ENCODE measurements at places on chromosomes 1 and 21.

- no peak for DNase-seq
These were observed 267.9 kb downstream of the HHAT start for GRCh38 chr1:210596641-210597040.

DNA sequence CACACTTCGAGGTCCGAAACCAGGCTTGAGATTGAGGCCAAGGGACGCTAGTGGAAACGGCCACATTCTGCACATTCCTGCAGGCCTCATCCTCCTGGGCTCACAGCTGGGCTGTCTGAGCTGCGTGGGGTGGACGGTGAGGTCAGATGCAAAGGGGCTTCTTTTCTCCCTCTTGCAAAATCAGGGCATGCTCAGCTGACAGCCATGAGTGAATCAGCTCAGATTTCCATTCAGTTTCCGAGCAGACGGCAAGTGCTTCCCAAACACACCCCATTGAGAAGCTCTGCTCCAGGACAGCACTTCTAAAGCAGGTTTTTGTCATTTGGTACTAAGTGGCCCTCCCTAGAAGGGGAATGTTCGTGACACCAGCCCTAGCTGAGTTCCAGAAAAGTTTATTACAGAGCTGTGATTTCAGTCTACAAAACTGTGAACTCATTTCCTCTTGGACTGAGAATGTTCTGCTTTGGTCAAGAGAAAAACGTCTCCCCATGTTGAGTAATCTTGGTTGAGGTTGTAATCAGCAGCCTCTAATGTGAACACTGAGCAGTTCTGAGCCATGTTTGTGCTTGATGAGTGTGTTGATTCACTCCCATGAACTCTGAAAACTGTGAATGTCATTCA is 10.0 kb downstream of the PDPN start:
- DNase-seq = no peak

GRCh38 chr1:236830560-236830959 is 35.5 kb downstream of the MTR start:
- DNase-seq = no peak

DNA sequence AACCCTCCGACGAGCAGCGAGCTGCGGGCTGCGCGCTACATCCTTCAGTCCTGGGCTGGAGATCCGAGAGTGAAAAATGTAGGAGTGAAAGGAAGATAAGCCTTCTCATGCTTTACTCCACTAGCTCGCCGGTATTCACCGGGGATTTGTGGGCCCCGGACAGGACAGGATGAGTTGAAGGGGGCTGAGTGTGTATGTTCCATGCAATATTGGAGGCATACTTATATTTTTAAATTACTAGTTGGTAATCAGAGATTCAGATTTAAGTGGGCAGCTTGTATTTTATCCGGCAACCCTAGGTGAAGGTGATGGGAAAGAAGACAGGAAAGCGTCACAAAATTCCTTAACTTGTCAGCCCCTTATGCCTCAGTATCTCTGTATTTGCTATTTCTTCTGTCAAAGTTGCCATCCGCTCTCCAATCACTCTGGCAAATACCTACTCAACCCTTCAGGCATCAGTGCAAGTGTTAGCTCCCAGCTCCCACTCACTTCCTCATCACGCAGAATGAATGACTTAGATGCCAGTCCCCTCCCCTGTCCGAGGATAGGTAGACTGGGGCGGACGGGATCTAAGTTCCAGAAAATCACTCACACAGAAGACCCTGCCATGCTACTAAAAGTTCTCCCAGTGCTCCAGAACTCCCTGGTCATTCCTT is 503 bp upstream of the PIGM start:
- no peak for DNase-seq

DNA sequence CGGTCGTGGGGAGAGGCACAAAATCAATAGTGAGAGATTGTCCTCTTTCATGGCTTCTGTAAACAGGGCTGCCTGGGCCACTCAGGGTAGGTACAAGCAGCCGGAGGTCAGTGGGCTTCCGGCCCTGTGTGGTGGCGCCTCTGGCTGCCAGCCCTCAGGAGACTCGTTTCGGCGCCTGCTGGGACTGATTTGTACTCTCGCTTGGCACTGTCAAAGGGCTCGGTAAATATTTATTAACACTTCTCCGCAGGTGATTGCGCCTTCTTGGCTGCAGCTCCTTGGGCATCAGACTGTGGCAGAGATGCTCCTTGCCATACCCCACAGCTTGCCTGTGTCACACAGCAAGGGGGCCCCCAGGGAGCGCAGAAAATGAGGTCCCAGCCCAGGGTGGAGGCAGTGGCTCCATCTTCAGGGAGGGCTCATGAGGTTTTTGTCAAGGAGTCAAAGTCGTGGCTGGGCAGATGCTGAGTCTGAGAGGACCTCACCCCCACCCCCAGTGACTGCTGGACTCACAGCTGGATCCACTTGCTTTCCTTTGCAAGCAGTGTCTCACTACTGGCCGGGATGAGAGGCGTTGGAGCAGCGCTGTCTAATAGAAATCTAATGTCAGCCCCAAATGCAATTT is 262.5 kb downstream of the GRIK3 start:
- DNase-seq = no peak

GRCh38 chr1:198171667-198172540 is 15.1 kb downstream of the NEK7 start:
- DNase-seq = no peak

DNA sequence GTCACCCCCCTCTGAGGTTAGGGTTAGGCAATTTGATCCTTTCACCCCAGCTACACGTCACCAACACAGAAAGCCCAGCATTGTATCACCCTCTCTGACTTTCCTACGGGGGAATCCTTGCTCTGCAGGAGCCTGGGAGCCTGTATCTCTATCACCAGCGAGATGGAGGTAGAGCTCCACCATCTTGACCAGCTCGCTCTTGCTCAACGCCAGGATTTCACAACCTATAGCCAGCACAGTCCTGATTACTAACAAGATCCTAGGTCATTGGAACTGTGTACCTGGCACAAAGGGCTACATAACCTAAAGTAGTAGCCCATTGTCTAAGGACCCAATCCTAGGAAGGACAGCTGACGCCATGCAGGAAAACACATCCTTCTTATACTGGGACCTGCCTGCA is 66.1 kb downstream of the DMRTA2 start:
- DNase-seq = no peak

GRCh38 chr1:200099040-200099439 is 71.5 kb downstream of the NR5A2 start:
- DNase-seq = no peak

- no peak for DNase-seq
These were observed 230.8 kb downstream of the BARHL2 start for GRCh38 chr1:90486134-90486824.

- no peak for DNase-seq
These were observed 59.8 kb upstream of the SIPA1L2 start for GRCh38 chr1:232689711-232690110.

GRCh38 chr1:70358921-70359564 is 4.5 kb upstream of the ANKRD13C start:
- DNase-seq = no peak

DNA sequence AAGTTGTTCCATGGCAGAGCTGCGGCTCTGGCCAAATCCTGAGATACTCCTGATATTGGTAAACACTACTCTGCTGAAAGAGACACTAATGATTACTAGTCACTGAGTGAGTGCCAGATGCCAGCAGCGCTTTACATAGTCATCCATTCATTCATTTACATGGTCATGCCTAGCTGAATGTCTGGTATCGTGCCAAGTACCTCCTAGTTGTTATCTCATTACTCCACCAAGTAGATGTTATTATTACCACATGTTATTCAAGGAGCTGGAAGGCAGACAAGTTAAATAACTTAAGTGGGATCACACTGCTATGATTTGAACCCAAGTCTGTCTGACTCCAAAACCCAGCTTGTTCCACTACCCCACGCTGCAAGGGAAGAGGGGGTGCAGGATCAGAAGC is 4.7 kb downstream of the OLFML2B start:
- DNase-seq = no peak

GRCh38 chr21:45164124-45164511 is 89.7 kb downstream of the ADARB1 start:
- no peak for DNase-seq

DNA sequence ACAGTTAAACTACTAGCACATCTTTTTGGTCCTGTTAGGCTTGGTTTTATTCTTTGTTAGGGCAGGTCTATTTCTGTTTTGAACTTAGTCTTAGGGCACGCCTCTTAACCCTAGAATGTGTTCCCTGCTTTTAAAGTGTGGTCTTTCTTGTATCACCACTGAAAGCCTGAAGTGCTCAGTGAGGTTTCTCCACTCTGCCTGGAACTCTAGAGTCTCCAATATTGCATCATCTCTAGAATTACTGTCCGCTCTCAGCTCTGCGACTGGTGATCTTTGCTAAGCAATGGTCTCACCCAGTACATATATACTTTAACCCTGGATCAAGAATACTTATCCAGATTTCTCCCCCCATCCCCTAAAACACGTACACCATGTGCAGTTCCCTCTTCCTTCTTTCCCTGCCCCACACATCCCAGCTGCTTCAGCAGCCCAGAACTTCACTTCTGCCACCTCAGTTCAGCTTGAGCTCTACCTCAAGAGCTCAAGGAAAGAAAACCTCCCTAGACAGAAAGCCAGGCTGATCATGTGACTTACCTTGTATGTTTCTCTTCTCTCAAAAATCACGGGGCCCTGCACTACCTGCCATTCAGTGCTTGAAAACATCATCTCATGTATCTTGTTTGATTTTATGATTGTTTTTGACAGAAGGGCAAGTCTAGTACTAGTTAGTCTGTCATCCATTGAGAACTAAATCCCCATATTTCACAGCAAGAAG is 59.9 kb downstream of the TENT5C start:
- no peak for DNase-seq

DNA sequence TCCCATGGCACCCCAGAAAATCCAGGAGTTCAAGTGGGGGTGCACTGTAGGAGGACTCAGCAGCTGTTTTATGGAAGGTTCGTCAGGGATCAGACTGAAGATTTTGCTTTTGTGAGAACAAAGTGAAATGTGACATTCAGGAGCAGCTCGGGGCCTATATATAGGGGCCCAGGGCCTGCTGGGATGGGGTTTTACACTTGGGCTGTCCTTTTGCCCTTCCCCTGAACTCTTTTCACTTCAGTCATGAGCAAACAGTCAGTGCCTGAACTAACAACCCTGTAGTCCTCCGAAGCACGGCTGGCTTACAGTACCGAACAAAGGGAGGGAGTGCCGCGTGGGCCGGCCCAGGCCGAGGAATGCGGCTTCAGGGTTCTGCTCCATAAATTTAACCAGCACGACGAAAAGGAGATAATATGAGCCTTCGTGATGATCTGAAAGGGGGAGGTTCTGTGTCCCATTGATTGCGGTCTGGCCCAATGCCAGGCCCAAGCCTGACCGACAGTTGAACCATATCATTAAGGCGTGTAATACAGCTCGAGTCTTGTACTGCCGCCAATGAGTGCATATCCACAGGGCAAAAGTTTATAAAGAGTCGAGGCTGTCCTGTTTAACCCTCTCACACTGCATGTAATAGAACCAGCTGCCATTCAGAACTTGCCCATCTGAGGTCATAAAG is 139.9 kb downstream of the DHRS3 start:
- no peak for DNase-seq

GRCh38 chr1:81420760-81421159 is 380.0 kb upstream of the ADGRL2 start:
- DNase-seq = no peak

- no peak for DNase-seq
These were observed 82.2 kb upstream of the ABCD3 start for GRCh38 chr1:94335950-94336349.

GRCh38 chr21:19864476-19864875 is 1133.7 kb upstream of the NCAM2 start:
- DNase-seq = no peak

DNA sequence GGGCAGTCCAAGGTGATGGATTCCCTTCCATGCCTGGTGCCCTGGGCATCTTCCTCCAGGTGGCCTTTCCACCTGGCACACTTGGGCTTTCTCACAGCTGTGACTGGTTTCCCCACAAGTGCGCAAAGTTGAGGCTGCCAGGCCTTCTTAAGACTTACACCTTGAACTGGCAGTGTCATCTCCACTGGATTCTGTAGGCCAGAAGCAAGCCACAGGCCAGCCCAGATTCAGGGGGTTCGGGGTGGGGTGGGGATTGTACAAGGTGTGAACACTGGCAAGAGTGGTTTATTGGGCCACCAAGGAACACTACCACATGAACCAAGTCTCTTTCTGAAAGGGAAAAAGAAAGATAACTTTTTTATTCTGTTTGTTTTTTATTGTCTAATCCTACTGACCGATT is 27.2 kb downstream of the DYRK1A start:
- no peak for DNase-seq

- DNase-seq = no peak
These were observed 4.6 kb downstream of the SLC37A1 start for GRCh38 chr21:42518215-42518614.

DNA sequence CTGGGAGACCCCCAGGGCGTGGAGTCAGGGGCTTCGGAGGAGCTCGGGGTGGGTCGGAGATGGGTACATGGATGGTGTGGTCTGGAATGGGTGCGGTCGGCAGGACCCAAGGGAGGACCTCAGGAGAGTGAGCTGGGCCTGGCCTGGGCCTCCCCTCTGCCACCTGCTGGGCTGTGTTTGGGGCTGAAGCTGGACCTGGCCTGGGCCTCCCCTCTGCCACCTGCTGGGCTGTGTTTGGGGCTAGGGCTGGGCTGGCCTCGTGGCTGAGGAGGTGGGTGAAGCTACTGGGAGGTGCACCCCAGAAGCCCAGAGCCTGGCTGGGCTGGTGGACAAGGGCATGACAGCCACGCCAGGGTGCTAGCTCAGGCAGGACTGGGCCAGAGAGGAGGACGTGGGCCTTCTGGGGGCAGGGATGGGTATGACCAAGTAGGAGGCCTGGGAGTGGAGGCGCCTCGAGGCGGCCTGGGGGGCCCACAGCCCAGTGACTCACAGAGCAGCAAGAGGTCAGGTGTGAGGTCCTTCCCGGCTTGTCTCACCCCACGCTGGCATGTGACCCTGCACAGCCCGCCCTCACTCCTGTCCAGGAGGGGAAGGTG is 14.5 kb downstream of the SAMD11 start:
- DNase-seq = no peak

DNA sequence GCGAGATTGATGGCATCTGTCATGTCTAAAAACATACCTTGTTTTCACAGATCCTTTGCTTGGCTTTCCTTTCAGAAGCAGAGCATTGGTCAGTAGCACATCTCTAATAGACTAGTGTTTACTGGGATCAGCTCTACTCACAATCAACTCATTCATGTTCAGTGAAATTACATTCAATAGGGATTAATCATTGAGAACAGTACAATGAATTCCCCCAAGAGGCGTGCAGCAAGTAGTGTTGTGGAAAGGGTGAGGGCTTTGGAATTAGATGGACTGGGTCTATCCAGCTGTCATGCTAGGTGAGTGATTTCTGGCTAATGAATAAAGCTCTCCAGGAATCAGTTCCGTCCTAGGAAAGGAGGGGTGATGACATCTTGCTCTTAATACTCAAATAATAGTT is 155.2 kb upstream of the COA6 start:
- no peak for DNase-seq

- DNase-seq = no peak
These were observed 185.0 kb downstream of the MIS18A start for GRCh38 chr21:32093646-32094462.

- DNase-seq = no peak
These were observed 774.3 kb downstream of the MRPL39 start for GRCh38 chr21:24832961-24833360.

DNA sequence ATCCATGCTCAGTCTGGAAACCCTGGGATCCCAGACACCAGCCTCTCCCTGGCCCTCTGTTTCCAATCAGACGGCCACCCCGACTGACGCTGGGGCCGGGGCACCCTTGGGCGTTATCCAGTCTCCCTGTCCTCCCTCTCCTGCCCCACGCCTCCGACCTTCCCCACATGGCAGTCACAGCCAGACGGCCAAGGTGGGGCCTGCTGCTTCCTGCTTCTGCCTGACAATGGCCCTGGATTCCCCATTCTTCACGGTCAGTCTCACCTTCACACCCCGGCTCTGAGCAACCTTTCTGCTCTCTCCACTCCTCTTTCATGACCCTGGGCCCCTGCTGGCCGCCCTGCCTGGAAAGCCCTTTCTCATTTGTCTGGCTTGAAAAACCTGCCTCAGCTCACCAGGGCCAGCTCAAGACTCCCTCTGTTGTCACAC is 6.6 kb downstream of the GNG4 start:
- DNase-seq = no peak
